Stimulated activated CD4-positive, alpha-beta T cell treated with anti-CD3 and anti-CD28 coated beads, Interleukin-12 subunit alpha, Interleukin-12 subunit beta, amount 100 ng/mL, for 4 hours (primary cell): ENCODE measurements at places on chromosomes 3 and 15.
A peak's percentile ranks its signal among the peaks of the same experiment; 100 is the strongest.

GRCh38 chr15:61759639-61760038 is 300.6 kb downstream of the VPS13C start:
- DNase-seq = no peak

GRCh38 chr3:168047936-168048335 is 47.8 kb downstream of the GOLIM4 start:
- DNase-seq = no peak

- peak; percentile 19 for DNase-seq
Measured at GRCh38 chr15:70196372-70197316, 98.9 kb upstream of the TLE3 start.

DNA sequence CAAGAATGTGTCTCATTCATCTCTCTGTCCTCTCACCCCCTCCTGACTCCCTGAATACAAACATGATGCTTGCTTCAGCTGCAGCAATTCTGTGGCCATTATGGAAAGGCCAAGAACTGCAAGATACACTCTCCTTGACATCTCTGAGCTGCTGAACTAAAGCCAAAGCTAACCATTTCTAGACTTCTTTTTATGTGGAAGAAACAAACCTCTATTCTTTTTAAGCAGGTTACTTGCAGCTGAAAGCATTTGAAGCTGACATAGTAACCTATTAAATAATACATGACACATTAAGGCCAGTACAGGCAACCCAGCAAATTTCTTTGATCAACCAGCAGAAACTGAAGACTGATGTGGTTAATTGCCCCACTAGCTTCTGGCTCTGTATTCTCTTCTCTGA is 17.5 kb downstream of the FHIT start:
- DNase-seq = no peak

- DNase-seq = no peak
Measured at GRCh38 chr15:81209635-81210034, 13.0 kb downstream of the IL16 start.

GRCh38 chr15:93200837-93201226 is 111.8 kb upstream of the RGMA start:
- DNase-seq = no peak

- no peak for DNase-seq
Measured at GRCh38 chr3:27903446-27903845, 181.3 kb upstream of the EOMES start.

GRCh38 chr3:133487920-133488540 is 85.5 kb upstream of the CDV3 start:
- peak; percentile 38 for DNase-seq

DNA sequence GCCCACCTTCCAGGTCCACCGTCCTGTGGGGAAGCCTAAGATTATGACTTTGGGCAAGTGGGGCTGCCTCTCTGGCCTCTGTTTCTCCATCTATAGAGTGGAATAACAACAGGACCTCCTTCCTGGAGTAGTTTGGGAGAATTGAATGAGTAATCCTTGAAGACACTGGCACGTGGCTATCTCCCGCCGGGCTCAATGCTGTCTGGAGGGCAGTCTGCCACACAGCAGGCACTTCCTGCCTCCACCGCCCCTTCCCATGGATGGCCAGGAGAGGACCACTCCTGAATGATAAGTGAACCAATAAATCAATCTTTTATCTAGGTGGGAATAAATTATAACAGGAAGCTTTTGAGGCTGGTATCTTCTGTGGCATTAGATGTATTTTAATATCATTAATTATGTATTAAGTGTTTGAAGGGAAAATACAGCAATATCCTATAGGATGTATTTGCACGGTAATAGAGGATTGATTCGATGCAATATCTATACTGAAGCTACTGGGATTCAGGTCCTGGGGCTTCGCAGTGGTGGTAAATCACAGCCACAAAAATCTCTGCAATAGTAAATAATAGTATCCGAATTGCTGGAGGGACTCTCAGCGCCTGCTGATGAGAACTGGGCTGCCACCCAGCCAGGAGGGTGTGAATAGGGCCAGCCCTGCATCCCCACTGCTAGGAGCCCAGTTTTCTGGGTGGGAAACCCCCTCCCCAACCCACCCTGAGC is 15.9 kb downstream of the MEGF11 start:
- DNase-seq = no peak

DNA sequence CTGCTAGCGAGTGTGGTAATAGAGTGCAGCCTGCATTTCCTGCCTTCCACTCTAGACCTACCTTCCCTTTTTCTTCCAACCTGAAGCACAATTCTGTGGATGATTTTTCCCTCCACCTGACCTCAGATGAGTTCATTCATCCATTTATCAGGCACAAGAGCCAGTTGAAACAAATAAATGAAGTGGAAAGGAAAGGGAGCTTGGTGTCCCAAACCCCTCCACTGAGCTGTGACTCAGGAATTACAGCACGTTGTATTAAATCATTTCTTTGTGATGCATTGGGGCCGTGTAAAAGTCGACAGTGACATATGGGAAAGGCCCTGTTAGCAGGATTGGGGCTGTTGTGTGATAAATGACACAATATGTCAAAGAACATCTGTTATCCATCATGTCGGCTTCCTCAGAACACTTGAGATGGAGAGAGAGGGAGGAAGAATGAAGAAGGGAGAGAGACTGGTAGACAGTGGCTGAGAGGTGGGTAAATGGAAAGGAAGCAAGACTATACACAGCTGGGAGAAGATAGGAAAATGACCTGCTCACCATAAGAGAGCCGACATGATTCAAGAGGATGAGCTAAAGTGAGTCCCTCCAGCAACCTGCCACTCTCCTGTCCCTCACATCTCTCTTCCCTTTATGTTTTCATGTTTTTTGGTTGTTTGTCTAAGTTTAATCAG is 366.0 kb downstream of the AGBL1 start:
- no peak for DNase-seq

GRCh38 chr3:176071943-176072342 is 1125.3 kb downstream of the TBL1XR1 start:
- no peak for DNase-seq

DNA sequence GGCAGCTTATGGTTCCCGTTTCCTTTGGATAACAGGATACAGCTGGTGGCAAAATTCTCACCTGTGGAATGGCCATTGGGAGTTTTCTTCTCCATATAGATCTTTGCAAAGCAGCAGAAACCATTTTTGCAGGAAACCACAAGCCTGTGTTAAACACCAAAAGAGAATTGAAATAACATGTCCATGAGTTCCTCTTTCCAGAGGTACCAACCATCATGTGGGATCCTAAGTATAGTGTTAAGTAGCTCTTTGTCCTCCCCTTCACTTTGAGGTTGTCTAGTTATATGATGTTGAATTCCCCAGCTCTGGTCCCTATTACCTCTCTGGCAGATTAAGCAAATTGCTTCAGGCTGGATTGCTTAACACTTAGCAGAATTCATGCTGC is 94.9 kb downstream of the AKAP13 start:
- no peak for DNase-seq

DNA sequence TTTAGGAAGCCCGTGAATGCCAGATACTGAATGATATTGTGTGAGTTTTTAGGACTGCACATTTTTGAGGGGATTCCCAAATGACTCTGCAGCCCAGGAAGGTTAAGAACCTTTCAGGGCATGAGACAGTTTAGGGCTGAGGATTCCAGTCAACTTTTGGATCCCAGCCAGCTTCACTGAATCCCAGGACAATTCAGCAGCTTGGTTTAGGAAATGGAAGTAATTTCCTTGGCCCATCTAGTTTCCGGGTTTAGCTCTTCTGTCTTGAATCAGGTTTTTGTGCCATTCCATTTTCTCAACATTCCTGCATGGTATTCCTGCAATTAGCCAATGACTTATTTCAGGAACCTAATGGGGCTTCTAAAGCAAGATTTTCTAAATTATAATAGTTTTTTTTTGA is 253.9 kb downstream of the LSAMP start:
- no peak for DNase-seq

GRCh38 chr3:39196671-39197356 is 4.4 kb upstream of the XIRP1 start:
- DNase-seq = no peak

- no peak for DNase-seq
Measured at GRCh38 chr3:145017959-145018358, 1046.3 kb downstream of the DIPK2A start.

- no peak for DNase-seq
Measured at GRCh38 chr15:60396560-60396957, 1.2 kb downstream of the ANXA2 start.

DNA sequence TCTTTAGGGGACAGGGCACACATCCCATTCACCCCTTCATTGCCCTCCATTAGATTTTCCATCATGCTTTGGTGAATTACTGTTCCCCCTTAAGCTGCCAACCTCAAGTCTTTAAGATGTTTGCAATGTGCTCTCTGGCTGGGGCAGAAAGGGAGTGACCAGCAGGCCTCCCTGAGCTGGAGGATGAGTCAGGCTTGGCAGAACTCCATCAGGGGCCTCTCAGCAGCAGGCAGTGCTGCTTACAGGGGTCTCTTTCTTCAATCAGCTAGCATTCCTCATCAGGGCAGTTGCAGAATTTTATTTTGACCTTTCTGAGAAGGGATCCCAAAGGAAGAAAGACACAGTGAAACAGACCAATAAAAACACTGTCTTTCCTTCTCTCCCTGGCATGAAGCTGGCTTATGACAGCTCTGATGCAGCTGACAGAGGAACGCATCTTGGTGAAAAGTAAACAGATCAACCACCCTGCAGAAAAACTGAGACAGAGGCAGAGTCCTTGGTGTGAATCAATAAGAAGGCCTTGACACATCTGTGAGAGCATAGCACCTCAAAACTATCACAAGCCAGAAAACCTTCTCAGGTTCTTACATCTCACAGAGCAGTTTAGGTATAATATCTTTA is 88.7 kb upstream of the MRPL3 start:
- DNase-seq = no peak

- DNase-seq = no peak
Measured at GRCh38 chr3:66479532-66479947, 21.3 kb downstream of the LRIG1 start.

GRCh38 chr3:110697961-110698360 is 373.7 kb upstream of the NECTIN3 start:
- DNase-seq = no peak

DNA sequence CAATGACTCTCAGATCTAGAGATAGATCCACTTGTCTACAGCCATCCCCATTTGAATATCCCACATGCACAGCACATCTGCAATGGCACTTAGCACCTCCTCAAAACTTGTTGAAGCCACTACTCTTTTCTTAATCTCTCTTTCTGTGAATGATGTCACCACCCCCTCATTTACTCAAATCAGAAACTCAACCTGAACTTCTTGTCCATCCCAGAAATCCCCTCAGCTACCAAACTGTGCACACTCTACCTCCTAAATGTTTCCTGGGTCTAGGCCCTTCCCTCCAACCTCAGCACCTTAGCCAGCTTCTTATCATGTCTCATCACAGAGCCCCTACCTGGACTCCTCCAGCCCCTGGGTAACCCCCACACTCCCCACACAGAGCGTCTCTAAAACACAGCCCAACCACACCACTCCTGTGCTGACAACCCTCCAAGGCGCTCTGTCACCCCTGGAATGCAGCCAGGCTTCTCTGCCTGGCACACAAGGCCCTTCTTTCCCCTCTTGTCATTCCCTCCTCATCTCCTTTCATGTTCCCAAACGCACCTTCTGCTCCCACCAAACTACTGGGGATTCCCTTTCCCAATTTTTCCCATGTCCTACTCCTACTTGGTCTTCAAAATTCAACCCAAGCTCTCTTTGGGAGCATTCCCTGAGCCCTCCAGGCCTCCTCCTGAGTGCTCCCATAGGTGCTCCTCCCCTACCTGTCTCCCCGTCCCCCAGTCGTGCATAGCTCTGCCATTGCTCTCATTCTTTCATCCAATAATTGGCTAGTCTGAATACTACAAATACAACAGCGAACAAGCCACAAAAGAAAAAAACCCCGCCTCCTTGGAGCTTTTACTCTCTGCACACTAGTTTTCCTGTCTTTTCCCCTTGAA is 39.8 kb upstream of the ZBTB38 start:
- DNase-seq = no peak

GRCh38 chr3:112930771-112931170 is 44.1 kb downstream of the CD200R1 start:
- DNase-seq = no peak

GRCh38 chr3:136584728-136585127 is 167.4 kb downstream of the STAG1 start:
- DNase-seq = no peak

DNA sequence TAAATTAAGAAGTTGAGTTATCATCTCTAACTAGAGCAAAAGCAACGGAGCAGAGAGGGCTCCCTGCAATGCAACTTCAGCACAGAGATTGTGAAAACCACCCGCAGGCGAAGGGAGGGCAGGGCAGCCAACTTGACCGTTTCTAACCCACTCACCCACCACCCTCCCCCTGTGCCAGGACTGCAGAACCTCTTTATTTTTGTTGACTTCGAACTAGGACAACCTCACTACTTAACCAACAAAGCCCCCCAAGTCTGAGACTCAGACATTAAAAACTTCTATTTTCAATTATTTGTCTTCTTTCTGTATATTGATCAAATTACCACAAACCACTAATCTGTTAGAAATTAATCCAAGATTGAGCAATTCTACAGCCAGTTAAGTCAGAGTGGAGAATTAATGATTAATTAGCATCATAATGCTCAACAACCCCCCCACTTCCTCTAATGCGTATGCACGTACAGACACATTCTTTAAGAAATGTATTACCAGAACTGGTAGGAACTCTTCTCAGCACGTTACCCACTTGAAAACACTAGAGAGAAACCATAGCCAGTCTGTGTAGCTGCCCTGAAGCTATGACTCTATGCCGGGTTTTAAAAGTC is 2.0 kb downstream of the MGLL start:
- no peak for DNase-seq

GRCh38 chr15:84879088-84879780 is 5.2 kb upstream of the SLC28A1 start:
- no peak for DNase-seq
